ENCODE measurements at places on chromosomes 7 and 10.

- no peak for DNase-seq
These were observed 62.6 kb downstream of the CACNB2 start for GRCh38 chr10:18202680-18203460.

- DNase-seq: no peak
These were observed 22.2 kb downstream of the TYW1B start for GRCh38 chr7:72805526-72806494.

DNA sequence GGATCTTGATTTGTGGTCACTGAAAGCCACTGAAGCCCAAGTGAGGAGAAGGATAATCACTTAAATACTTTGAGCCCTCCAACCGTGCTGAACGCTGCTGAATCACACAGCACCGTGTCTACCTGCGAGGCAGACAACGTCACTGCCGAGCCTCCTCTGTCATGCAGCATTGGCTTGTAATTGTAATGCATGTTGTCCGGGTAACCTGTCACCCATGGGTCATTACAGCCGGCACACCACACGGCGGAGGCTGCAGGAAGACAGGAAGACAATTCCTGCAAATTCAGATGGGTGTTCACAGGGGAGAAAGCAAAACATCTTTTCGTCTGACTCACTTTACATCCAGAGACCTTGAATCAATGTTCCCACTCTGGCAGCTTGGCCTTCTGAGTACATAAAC is 546.1 kb upstream of the FOXK1 start:
- no peak for DNase-seq

- no peak for DNase-seq
These were observed 542.3 kb upstream of the TPK1 start for GRCh38 chr7:145378197-145378596.

DNA sequence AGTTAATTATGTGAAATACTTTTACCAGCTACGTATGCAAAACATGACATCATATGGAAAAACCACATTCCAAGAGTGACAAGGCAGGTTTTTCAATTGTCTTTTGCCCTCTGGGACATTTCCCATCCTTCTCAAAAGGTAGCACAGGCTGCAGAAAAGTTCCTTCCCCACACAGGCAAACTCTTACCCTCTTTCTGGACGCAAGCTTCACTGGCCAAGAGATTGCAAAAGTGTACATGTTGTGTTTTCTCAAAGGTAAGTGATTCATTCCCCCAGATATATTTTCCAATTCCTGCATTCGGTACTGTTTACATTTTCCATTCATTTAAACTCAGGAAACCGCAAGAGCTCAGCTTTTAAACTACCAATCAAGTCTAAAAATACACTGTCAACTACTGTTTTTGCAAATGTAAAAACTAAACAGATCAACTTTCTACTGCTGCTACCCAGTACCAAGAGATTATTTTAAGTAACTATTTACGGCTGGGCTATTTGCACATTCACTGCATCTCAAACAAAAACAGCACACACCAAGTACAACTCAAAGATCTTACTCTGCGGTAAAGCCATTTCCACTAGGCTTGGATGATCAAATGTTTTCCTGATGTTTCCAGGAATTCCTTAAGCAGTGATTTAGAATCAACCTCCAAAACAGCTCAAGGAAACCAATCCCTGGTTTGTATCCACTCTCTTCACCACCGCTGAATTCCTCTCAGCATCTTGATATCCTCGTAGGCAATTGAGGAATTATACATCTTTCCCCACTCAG is 233.6 kb upstream of the CCDC6 start:
- no peak for DNase-seq
